ENCODE measurements at places on chromosomes 2 and 18.

DNA sequence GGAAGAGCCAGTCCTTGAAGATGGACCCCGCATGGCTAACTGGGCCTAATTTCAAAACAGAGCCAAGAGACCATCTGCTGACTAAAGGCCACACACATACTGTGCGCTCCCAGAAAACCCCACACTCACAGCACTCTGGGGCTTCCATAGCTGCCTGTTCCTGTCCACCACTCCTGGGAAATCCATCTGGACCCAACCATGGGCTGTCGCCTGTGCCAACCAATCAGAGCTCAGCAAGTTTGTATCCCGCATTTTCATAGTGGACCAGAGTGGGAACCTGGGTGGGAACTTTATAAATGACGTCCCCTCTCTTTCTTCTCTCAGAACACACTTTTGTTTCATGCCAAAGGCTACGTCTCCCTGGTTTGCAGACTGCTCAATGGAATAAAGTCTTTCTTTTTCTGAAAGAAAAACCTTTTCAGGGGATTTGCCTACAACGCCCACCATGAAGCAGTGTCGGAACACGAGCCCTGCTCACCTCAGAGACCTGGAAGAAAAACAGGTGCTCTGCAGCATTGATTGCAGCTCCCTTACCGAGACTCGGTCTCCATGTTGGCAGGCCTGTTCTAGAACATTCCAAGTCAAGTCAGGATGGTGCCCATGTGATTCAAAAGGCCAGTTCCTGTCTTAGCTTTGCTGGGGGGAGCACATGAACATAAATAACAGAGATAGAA is 137.2 kb upstream of the GPC1 start:
- DNase-seq = no peak

GRCh38 chr18:68837665-68838451 is 40.0 kb downstream of the CCDC102B start:
- DNase-seq = no peak

GRCh38 chr2:33062665-33063250 is 116.0 kb downstream of the LTBP1 start:
- DNase-seq = no peak

DNA sequence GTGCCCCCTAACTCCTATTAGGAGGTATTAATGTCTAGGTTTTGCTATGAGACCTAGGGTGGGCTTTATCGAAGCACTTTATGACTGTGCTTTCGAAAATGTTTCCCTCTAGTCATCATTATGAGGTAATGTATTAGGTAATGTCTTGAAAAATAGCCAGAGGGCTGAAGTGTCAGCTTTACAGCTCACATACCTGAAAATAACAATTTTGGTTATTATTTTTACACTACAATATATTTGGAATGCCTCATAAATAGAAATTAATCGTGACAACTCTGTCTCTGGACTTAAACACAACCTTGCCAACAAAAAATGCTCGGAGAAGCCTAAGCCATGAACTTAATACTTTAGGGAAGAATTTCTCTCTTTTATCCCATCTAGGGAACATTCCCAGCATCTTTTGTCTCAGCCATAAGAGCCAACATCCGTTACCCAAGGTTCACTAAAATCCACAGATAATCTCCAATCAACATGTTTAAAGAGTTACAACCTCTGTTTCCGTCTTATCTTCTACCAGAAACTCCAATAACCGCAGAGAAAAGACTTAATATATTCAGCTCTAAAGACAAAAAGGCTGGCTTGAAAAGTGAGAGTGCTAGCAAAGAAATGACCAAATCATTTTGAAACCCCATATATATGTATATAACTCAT is 130.9 kb upstream of the RND3 start:
- no peak for DNase-seq

DNA sequence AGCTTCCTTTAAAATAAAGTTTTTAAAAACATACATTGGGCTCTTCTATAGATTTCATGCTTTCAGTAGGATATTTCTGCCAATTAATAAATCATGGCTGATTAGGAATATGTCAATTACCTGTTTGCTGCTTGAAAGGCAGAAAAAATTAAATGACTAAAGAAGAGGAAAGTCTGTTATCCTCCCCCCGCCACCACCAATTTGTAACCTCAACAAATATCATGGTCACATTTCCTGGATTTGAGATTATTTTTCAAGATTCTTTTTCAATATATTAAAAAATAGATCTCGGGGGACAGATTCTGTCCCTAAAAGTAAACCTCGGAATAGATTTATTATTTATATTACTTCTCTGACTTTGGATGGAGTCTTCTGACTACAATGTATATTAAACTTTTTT is 125.9 kb downstream of the ARHGAP15 start:
- no peak for DNase-seq

DNA sequence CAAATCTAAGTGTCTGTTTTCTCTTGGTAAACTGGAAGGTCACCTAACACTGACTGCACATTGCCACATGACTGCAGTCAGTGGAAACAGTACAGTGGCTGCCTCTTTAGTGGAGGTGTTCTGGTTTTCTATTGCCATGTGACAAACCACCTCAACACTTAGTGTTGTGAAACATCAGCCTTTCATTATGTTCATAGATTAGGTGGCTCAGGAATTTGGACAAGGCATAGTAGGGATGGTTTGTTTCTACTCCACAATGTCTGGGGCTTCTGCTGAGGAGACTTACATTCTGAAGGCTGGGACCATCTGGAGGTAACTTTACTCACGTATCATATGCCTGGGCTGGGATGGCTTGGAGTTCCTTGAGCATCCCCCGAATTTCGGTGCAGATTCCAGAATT is 26.5 kb downstream of the CCDC85A start:
- DNase-seq = no peak

DNA sequence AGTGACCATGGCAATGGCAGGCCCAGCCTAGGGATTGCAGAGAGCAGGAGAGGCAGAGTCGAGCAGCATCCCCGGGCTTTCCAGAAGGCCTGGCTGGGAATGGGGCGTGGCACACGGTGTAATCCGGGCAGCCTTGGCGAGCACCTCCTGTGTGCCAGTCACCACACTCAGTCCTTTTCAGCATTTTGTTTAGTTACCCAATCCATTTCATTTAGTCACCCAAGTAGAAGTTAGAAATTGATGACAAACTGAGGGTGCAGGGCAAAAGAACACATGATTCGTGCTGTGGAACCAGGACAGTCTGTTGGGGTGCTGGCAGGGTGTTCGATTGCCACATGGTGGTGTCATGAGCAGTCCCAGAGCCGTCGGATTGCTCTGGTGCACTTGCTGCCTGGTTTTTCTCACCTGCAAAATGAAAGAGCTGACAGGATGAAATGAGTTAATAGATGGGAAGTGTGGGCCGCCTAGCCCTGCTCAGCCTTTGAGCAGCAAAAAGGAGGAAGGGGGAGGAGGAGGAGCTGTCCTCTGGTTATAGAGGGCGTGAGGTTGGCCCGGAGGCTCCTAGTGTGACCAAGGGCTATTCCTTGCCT is 299.4 kb downstream of the AGAP1 start:
- peak; percentile 17 for DNase-seq

DNA sequence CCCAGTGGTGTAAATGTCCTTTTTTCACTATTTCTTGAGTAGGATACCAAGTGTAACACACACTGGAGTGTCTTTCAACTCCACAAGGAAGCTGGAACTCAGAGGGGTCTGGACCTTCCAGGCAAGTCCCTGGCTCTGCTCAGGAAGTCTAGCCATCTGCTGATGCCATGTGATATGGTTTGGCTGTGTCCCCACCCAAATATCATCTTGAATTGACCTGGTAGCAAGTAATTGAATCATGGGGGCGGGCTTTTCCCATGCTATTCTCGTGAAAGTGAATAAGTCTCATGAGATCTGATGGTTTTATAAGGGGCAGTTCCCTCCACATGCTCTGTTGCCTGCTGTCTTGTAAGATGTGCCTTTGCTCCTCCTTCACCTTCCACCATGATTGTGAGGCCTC is 99.4 kb upstream of the CDC42EP3 start:
- DNase-seq = no peak

DNA sequence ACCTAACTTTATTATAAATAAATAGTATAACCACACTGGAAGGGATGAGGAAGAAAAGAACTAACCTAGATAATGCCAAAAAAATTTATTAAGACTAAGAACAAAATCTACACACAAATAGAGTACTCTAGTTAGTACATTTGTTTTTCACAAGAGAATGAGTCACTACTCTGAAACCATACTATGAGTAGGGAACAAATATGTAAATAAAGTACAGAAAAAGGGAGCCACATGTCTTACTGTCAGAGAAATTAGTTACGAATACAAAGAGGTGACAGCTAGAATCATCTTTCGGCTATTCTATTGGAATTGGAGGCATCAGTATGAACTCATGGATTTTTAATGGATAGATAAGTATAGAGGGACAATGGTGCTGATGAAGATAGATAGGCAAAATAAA is 150.5 kb downstream of the COPS8 start:
- DNase-seq = no peak

GRCh38 chr2:1642993-1643619 is 101.2 kb downstream of the PXDN start:
- no peak for DNase-seq

GRCh38 chr2:232955856-232956255 is 57.2 kb downstream of the NGEF start:
- DNase-seq = no peak

DNA sequence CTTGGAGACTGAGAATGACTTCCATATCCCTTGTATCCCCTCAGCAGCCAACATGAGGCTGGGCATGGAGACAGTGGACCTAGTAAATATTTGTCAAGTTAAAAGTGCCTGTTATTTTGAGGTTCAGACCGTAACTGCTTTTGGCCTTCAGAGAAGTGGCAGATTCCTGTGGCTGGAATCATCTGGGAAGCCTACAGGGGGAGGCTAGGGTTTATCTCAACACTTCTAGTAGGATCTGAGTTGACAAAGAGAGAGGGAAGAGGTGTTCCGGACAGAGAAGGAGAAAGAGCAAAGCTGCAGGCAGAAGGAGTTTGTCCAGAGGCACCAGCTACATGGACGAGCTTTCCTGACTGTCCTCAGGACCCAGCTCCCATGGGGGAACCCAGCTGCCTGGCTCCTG is 27.0 kb downstream of the SLC14A2 start:
- DNase-seq = no peak

- DNase-seq = no peak
Observed at GRCh38 chr18:55249550-55249949, 290.3 kb upstream of the CCDC68 start.

GRCh38 chr2:63663013-63663864 is 74.5 kb downstream of the MDH1 start:
- DNase-seq = no peak

- DNase-seq = no peak
Observed at GRCh38 chr18:7206217-7206616, 24.7 kb upstream of the LRRC30 start.

DNA sequence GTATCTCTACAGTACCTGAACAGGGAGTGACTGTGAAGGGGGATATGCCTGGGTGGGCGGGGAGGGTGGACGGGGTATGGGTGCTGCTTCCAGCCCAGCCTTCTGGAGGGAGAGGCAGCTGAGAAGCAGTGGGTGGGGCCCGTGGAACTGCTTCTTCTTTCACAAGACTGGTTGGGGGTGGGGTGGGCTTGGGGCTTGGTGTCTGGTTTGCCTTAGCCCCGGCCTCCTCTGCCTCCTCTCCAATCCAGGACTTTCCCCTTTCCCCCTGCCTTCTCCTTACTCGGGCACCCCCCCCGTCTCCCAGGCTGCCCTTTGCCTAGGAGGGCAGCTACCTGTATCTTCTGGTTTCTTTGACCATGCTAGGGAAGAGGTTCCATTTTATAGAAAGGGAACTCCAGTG is 233.4 kb downstream of the DYSF start:
- DNase-seq = no peak

- no peak for DNase-seq
Observed at GRCh38 chr2:72511906-72512305, 313.9 kb downstream of the EXOC6B start.

DNA sequence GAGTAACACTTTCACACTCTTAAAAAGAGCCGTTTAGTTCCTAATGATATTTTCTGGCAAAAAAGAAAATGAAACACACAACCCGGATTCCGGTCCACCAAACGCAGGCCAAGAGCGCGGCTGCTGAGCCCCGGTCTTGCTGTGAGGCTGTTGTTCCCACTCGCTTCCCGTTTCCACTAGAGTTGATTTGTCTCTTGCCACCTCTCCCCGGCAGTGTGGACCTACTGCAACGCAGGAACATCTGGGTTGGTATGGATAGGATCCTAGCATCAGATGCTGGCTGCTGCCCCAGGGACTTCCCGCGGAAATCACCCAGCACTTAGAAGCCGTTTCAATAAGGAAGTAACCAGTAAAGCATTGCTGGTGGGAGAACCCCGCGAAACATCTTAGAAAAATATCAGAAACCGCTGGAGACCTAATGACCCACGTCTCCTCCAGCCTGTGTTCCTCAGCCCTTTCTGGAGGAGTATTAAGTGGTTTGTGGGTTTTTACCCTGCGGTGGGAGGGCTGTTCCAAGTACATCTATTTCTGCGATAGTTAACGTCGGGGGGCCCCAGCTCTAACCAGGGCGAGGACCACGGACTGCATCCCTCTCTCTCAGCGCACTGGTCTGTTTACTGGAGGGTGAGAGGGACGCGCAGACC is 939 bp downstream of the DOCK10 start:
- no peak for DNase-seq

DNA sequence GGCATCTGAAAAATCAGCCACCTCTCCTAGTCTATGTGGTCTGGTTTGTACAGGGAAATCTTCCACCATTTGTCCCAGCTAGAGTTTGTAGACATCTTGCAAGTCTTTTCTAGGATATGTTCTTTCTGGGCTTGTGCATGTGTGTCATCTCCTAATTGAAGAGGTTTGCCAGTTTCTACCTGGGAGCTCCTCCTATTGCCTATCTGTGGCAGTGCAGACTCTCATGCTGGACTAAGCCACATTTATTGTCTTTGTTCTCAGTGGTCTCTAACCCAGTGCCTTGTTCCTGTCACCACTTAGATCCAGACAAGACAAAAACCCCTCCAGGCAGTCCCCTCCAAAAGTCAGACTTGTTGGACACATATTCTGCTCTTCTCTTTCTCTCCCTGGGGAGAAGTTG is 72.0 kb upstream of the MRPS9 start:
- DNase-seq = no peak

DNA sequence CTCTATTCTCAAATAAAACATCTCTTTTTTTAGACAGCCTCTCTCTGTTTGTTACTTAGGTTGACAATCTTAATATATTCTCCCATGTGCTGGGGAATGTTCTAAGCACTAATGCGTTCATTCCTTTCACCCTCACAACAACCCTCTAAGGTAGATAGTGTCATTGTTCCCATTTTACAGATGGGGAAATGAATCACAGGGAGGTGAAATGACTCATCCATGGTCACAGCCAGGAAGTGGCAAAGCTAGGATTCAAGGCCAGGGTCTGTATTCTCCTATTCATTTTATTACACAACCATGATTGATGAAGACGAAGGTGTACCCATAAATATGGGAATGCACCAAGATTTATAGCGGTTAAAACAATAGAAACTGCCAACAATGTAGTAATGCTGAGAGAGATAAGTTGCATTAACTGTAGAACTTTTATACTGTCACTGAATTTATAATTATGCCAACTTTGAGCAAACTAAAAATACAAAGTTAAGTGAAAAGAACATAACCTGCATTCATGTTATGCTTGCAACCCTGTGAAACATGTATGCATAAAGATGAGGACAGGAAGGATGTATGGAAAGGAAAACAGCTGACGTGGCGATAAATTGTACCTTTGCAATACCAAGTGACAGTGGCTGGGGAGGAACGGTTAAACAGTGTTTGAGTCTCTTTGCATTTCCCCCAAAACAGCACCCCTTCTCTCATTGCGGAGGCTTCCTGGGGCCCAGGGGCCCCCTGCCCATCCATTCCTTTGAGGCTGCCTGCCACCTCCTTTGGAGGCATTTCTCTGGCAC is 257.7 kb upstream of the AGAP1 start:
- no peak for DNase-seq
